ENCODE measurements at places on chromosomes 7 and 10. TPM values are rescaled to one million over a fixed set of nuclear protein-coding genes. Genes with fewer than 3 reads are reported as not detected.

Gene OR2A7
- 17.2 TPM for total RNA-seq

Gene CPEB3
- total RNA-seq = 4.8 TPM

Gene PURB
- 36.0 TPM for total RNA-seq

Gene CDK1
- total RNA-seq = 27.1 TPM

Gene NEBL
- 62.6 TPM for total RNA-seq

Gene HMX3
- 0.82 TPM for total RNA-seq

Gene PTN
- 73.8 TPM for total RNA-seq

Gene CYP2C19
- 0.18 TPM for total RNA-seq

Gene PAPOLB
- 0.18 TPM for total RNA-seq

Gene TUBB8
- total RNA-seq = 0.12 TPM

Gene ARHGAP22
- total RNA-seq = 1.3 TPM

Measured in metanephros (tissue), 2 donors.